ENCODE measurements at places on chromosomes 7 and 10.

GRCh38 chr7:41921453-41921981, 218.6 kb upstream of the INHBA start:
- no peak for DNase-seq

DNA sequence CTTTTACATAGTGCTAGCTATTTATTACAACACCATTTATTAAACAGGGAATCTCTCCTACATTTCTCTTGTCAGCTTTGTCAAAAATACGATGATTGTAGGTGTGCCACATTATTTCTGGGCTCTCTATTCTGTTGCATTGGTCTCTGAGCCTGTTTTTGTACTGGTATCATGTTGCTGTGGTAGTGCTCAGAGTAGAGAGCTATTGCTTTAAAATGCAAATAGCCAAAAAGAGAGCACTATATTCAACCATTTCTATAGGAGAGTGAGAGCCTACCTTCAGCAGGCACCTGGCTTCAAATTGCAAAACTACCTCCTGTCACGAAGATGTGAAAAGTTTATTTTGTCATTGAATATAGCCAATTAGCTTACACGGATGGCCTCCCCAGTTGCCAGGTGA, 8.1 kb downstream of the ZNF92 start:
- no peak for DNase-seq

DNA sequence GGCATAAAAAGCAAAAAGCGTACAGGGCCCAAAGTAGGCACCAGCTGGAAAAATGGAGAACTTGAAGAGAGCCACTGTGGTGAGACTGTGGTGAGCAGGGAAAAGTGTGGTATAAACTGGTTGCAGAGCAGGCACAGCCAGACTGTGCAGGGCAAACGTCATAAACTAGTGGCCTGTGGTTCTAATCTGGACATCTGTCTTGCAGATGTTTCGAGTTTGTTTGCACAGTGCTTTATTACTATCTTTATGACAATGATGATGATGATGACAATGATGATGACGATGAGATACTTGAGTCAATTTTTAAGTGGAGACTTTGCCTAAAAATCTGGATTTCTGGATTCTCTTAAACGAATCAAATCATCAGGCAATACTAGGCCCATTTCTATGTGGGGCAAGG, 45.7 kb downstream of the SEMA3C start:
- DNase-seq, result no peak

- no peak for DNase-seq
Measured at GRCh38 chr10:3477683-3478082, 305.1 kb upstream of the PITRM1 start.

- DNase-seq, result no peak
Measured at GRCh38 chr7:106613848-106614560, 47.0 kb downstream of the CCDC71L start.

- no peak for DNase-seq
Measured at GRCh38 chr7:115125750-115126149, 203.9 kb downstream of the MDFIC start.

DNA sequence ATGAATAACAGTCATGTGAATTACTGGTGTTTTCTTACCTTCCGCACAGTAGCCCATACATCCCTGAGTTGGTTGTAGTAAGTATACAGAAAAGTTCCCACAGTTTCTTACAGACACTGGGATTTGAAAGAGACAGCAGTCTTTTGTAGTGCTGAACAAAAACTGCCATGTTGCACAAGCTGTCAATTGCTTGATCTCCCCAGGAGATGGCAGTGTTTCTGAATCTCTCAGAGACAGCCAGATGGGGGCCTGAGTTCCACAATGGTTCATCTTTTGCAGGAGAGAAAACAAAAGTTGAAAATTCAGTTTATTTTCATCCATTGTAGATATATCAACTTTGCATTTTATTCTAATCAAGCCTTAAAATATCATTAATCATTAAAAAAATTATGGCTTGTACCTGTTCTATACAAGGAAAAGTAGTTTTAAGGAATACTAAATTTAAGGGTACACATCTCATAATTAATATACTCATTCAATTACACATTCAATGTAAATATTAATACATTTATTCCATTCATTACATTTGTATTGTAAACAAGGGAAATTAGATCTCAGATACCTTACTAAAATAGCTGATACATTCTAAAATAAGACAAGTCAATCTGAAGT, 14.5 kb downstream of the VWDE start:
- no peak for DNase-seq

DNA sequence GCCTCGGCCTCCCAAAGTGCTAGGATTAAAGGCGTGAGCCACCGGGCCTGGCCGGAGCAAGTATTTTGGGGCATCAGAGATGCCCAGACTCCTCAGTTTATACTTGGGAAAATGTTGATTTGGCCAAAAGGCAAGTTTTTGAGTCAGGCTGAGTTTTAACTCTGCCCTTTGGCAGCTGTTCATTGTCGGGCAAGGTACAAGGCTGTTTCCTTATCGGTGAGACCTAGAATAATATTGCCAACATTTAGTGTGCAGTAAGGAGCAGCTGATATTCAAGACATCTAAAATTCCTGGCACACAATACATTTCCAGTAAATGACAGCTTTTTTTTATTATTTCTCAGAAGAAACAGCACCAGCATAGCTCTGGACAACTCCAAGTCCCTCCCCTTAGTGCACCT, 147.6 kb upstream of the C7orf33 start:
- DNase-seq, result no peak

GRCh38 chr7:120502132-120502531, 229.2 kb downstream of the KCND2 start:
- no peak for DNase-seq

DNA sequence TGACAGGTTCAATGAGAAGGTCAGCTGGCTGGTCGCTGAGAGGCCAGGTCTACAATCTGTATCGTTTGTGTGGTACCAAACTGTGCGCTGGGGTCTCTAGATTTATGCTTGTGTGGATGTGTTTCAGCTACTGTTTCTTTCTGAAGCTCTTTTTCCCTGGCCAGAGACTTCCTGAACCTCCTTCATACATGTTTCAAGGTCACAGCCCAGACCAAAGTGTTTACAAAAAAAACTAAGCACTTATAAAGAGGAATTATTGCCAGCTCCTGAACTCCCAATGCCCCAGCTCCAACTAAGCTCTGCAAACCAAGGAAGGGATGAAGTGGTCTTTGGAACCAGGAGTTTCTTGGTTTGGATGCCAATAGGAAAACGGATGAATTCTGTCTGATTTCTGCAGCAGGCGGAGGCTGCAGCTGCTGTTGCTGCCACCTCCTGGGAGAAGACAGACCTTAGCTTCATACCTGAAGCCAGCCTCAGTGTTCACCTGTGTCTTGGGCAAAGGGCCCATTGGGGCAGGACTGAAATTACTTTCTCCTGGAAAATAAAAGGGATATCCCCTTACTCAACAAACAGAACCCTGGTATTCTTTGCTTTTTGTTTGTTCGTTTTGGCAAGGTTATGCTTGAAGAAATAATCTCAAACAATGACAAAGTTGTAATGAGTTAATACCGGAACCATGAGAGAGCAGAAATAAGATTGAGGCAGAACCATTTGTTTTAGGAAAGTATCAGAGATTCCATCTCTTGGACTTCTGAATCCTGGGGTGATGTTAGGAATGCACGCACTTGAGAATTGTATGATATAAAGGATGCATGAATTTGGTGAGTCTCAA, 24.6 kb upstream of the MKLN1 start:
- DNase-seq, result no peak

GRCh38 chr10:44845361-44846175, 65.6 kb upstream of the TMEM72 start:
- DNase-seq, result no peak

GRCh38 chr7:25731846-25732245, 420.2 kb upstream of the NFE2L3 start:
- no peak for DNase-seq

- no peak for DNase-seq
Measured at GRCh38 chr7:96508371-96508770, 186.5 kb upstream of the SLC25A13 start.

- no peak for DNase-seq
Measured at GRCh38 chr7:23343806-23344475, 44.8 kb downstream of the MALSU1 start.

DNA sequence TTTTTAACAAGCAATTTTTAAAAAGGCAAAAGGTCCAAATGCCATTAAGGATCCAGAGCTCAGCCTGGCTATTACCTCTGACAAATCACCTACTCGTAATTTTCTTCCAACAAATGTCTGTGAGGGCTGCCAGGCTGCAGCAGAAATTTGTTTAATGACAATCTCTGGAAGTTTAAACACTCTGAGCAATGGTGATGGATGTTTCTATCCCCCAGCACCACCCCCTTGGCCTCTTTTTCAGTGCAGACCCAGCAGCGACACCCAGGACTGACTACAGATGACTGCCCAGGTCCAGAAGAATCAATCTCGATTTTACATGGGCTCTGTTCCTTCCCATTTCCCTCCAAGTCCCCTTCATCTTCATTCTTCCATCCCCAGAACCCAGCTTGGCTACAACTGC, 201.4 kb upstream of the AOAH start:
- no peak for DNase-seq

- no peak for DNase-seq
Measured at GRCh38 chr7:50857804-50858489, 75.3 kb upstream of the GRB10 start.

DNA sequence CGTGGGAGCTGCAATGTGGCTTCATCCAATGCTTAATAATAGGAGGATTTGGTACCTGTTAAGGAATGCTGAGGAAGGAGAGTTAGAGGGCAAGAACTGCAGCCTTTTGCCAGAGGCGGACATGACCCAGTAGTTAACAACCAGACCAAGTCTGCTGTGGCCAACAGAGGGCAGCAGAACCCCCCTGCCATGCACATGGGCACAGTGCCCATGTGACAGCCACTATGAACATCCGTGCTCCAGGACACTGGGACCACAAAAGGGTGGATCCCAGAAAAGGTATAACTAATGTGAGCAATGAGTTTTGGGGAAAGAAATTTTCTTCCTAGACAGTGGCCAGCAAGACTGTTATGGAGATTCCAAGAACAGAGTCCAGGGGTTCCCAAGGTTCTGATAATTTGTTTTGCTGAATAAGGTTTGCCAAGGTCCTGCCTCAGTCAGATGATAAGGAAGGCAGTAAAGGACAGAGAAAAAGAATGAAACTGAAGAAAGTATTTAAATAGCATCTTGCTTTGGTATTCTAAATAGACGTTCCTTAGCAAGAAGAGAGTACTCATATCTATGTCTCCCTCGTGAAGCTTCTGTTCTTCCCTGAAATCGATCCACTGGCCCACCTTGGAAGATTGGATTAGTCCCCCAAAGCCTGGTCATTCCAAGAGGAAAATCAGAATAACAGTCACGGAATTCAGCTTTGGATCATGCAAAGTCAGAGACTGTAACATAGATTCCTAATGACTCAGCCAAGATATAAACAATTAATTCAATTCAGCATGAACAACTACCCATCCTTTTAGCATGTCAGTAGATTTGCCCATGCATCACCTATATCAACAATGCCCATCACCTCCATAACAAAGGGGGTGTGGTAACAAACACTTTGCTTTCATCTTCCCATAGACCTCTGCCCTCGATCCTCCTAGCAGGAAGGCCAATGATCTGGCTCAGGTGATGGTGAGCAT, 56.0 kb downstream of the LGI1 start:
- DNase-seq, result peak; percentile 20

DNA sequence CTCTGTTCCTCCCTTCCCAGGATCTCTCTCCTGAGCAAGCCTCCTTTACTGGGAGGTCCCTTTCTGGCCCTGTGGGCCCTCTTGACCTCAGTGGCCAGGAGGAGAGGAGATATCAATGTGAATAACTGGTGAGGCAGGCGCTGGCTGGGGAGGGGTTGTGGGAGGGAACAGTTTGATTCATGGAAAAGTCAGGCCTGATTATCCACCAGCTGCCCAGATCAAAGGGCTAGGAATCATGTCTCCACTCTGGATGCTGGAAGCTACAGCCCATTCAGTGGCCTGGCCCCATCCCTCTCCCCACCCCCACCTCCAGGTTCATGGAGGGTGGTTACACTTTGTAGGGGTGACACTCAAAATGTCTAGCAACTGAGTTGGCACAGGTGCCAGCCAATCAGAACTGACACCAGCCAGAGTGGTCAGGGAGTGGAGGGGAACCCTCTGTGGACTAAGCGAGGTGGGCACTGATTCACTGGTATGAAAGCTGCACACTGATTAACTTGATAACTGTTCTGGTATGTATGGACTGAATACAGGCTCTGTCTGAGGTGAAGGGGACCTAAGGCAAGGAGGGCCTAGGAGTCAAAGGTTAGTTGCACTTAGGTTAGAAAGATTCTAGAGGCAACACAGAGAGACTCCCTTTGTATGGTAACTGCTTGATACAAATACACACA, 4.8 kb downstream of the PRRT4 start:
- no peak for DNase-seq

- DNase-seq, result no peak
Measured at GRCh38 chr10:90930070-90930837, 9.4 kb upstream of the ANKRD1 start.

GRCh38 chr7:145862212-145862611, 254.4 kb upstream of the CNTNAP2 start:
- DNase-seq, result no peak

DNA sequence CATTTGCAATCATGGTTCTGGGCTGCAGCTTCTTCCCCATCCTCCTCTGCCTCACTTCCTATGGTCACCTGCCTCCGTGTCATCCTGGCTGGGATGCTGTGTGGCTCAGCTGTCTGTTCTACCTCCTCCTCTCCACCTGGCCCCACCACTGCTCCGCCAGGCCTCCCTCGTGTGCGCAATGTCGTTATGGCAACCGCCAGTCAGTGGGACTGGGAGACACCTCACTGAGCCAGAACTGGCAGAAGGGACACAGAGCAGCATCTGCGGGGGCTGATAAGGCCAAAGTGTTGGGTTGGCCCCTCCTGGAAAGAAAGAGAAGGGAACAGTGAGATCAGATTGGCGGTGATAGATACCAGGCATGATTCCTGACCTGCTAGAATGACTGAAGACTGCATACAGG, 527.5 kb downstream of the INHBA start:
- no peak for DNase-seq

DNA sequence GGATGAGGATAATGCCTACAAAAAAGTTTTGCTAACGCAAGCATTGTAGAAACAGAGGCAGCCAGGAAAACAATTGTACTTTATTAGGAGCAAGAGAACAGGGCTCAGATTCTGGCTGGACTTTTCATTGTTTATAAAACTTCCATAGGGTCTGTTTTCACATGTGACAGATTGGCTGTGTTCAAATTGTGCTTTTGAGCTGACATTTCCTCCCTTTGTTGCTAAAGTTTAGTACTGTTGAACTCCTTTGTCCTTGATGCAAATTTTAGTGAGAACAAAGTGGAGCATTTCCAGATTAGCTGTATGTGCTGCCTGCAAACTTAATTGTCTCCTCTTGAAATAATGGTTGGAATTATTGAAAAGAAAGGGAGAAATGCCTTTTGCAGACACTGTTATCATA, 221.0 kb upstream of the FZD1 start:
- DNase-seq, result no peak

- DNase-seq, result no peak
Measured at GRCh38 chr7:41970941-41971340, 266.1 kb downstream of the GLI3 start.

GRCh38 chr10:124497196-124497881, 35.7 kb downstream of the LHPP start:
- DNase-seq, result no peak

All from substantia nigra (tissue), 51 donors.